MCF 10A (cell line): ENCODE measurements at places on chromosomes 13 and 19.

- no peak for DNase-seq
These were observed 390.1 kb downstream of the IRS2 start for GRCh38 chr13:109396266-109396665.

DNA sequence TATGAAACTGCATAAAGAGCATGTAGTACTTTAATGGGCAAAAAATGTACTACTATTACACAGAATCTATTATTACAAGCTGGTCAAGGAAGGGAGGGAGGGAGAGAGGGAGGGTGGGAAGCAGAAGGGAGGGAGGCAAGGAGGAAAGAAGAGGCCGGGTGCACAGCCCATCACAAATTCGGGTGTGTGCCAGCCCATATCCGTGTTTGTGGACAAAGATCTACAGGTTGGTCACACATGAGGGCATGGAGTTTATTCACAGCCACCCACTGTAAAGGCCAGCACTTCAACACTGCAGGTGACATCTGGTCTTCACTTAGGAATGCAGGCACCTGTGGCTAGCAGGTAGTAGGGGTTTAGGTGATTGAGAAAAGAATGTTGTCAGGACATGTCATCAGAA is 352.5 kb upstream of the NBEA start:
- DNase-seq = no peak

DNA sequence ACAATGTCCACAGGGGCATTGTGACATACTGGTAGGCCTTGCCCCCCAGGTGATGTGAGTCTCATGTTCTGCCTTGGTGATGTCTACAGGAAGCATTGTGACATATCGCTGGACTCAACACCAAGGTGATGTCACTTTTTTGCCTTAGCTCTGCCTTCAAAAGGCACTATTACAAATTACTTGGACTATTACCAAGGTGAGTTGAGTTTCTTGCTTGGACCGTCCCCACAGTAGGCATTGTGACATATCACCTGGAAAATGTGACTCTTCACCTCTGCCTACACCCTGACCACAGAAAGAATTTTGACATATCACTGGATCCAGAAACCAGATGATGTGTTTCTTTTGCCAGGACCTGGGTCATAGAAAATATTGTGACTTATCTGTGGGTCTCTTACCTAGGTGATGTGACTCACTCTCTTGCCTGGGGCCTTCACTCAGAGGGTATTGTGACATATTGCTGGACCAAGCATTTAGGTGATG is 60.6 kb upstream of the ZNF724 start:
- DNase-seq = peak; percentile 49

DNA sequence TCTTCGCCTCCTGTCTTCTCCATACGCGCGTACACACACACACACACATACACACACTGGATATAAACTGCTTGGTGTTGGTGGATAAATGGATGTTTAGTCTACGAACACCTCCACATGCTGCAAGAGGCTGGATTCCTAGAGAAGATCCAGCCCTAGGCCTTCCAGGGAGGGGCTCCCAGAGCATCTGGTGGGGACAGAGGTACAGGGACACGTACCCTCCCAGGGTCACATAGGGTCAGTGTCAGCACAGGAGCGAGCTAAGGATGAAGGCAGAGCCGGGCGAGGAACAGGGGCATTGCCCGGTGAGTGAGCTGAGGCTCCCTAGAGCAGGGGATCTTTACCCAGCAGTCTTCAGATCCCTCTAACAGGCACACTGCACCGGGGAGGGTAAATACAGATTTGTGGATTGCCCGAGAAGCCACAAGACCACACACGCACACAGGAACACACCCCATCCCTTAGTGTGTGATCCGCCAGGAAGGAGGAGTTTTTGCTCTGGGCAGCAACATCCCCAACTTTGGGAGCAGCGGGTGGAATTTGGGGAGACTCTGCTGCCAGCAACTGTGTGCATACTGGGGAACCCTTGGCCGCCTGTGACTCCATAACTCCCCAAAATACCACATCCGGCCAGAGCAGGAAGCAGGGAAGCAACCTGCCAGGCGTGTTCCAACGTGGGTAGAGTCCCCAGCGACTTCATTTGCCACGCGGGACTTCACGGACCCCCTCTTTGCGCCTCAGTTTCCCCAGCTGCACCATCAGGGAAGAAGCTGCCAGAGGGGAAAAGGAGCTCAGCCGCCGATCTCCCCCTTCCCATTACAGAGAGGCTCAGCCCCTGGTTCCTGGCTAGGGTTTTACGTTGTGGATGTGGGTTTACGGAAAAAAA is 5.8 kb upstream of the TLE2 start:
- peak; percentile 29 for DNase-seq

DNA sequence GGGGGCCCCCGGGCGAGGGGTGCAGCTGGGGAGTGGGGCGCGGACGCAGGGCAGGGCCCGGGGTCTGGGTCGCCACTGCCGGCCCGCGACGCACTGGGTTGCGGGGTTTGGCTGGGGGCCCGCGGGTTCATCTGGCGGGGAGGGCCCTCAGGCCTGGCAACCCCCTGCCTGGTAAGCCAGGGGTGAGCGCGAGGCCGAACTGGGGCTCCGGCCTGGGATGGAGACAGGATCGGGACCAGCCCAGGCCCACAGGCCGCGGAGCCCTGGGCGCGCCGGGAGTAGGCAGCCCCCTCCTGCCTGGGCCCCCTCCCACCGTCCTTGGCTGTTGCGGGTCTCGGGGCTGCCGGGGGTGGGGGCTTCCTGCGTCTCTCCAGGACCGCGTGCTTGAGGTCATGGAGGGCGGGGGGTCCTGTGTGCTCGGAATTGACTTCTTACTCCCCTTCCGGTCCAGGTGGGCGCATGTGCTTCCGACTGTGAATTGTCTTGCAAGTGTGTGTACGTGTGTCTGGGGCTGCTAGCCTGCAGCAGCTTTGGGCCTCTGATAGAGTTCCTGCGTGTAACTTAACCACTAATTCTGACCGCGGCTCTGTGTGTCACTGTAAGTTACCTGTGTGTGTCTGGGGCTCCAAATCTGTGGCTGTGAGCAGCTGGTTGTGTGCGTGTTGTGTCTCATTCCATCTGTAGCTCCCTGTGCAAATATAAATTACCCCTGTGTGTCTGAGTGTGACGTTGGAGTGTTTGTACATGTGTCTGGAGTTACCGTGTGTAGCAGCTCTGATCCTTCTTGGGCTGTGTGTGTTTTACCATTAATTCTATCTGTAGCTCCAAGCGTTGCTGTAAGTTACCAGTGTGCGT is 751 bp downstream of the GRAMD1A start:
- peak; percentile 42 for DNase-seq

DNA sequence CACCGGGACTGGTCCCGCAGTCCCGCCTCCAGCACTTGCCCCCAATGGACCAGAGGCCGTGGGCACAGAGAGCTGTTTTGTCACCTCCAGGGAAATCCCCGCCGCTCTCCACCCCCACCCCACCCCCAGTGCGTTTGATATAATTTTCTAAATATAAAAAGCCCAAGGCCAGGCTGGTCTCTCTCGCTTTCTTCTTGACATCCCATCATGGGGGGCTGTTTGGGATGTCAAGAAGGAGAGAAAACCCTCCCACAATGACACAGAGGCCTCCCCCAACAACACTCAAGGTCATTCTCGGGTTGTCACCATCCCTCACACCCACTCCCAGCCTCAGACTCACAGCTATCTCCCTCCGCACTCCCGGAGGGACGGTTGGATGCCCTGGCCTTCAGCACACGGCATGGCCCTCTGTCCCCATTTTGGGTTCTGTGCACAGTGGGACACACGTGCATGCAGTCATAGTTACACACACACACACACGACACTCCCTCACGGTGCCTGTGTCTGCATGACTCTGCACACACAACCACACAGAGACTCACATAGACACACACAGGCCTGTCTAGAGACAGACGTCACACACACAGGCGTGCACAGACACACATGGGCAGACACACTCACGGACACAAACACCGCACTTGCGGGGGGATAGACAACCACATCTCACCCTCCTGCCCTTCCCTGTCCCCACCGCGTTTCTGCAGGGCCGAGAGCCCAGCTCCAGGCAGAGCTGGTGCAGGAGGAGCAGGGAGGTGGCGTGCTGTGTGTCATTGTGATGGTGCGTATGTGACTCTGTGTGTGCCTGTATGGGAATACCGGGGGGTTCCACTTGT is 4.8 kb upstream of the NFIC start:
- no peak for DNase-seq
